Uterus (tissue), 4 donors: ENCODE measurements at places on chromosomes 4 and X. TPM values are rescaled to one million over a fixed set of nuclear protein-coding genes. Genes with fewer than 3 reads are reported as not detected.

GRCh38 chr4:115234405-115235093 lies 121.1 kb upstream of the NDST4 start:
- H3K4me3 ChIP-seq = no peak overlapping the region
- no peaks in the 10 kb centered on the region for H3K27me3 ChIP-seq
- H3K27ac ChIP-seq = no peak overlapping the region
- H3K36me3 ChIP-seq = no peaks in the 10 kb centered on the region
- no peak for DNase-seq

GRCh38 chr4:47221721-47222120 lies 190.4 kb downstream of the GABRB1 start:
- H3K4me3 ChIP-seq = no peak overlapping the region
- H3K27ac ChIP-seq = no peak overlapping the region
- no peaks in the 10 kb centered on the region for H3K4me1 ChIP-seq
- H3K36me3 ChIP-seq = no peaks in the 10 kb centered on the region

GRCh38 chrX:80014141-80014940 lies at the start of gene TBX22:
Gene TBX22 (plus strand): TSS chrX:80014753. CDS start chrX:80022270, 7,517 bp downstream.
- no peaks in the 10 kb centered on the region for H3K27me3 ChIP-seq
- no peak for DNase-seq
- no peaks in the 10 kb centered on the region for H3K4me1 ChIP-seq
- H3K27ac ChIP-seq = no peak within 1 kb of the TSS

DNA sequence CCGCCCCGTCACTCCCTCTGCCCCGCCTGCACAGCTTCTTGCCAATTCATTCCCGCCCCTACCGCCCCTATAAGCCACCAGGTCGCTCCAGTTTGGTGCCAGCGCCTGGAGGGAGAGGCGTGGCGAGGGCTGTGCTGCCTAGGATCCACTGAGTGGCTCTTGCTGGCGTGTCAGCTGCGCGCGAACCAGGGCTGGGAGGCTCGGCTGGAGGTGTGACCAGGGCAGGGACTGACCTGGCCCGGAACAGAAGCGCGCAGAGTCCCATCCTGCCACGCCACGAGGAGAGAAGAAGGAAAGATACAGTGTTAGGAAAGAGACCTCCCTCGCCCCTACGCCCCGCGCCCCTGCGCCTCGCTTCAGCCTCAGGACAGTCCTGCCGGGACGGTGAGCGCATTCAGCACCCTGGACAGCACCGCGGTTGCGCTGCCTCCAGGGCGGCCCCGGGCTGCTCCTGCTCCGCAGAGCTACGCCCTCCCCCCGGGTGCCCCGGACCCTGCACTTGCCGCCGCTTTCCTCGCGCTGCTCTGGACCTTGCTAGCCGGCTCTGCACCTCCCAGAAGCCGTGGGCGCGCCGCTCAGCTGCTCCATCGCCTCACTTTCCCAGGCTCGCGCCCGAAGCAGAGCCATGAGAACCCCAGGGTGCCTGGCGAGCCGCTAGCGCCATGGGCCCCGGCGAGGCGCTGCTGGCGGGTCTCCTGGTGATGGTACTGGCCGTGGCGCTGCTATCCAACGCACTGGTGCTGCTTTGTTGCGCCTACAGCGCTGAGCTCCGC lies at the start of gene GPR78:
Gene GPR78 (plus strand): TSS at position 72 of the 773 bp plus-strand sequence. CDS start 591 bp downstream, at position 663.
- no peak within 1 kb of the TSS for H3K27ac ChIP-seq
- no peak within 1 kb of the TSS for H3K4me3 ChIP-seq
- peak; percentile 41 for DNase-seq
- H3K36me3 ChIP-seq = no peaks in the 10 kb centered on the region
- H3K27me3 ChIP-seq = no peaks in the 10 kb centered on the region

- no peaks in the 10 kb centered on the region for H3K4me1 ChIP-seq
- no peak overlapping the region for H3K4me3 ChIP-seq
- no peak for DNase-seq
- H3K27ac ChIP-seq = no peak overlapping the region
These were observed 195.5 kb downstream of the ZNF330 start for GRCh38 chr4:141416219-141416618.

GRCh38 chr4:20281453-20281852 lies 29.7 kb downstream of the SLIT2 start:
- no peak overlapping the region for H3K4me3 ChIP-seq
- H3K36me3 ChIP-seq = no peaks in the 10 kb centered on the region
- no peak overlapping the region for H3K27ac ChIP-seq
- no peak for DNase-seq
- H3K27me3 ChIP-seq = no peaks in the 10 kb centered on the region

DNA sequence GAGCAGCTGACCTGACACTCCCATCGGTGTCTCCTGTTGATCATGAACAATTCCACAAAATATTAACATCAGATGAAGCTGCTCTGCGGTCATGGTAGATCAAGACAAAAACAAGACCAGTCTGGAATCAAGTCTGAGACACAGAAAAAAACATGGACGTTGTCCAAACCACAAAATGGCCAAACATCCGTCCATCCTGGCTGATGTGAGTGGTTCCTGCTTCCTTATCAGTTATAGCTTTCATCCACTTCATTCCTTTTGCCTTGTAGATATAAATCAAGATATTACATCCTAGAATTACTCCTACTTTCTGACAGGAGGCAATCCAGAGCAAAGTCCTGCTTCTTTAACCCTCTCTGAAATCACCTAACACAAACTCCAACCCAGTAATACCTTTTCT lies 28.8 kb upstream of the PCSK1N start:
- H3K27me3 ChIP-seq = no peaks in the 10 kb centered on the region
- no peak overlapping the region for H3K27ac ChIP-seq
- H3K36me3 ChIP-seq = no peaks in the 10 kb centered on the region
- H3K4me1 ChIP-seq = no peaks in the 10 kb centered on the region

DNA sequence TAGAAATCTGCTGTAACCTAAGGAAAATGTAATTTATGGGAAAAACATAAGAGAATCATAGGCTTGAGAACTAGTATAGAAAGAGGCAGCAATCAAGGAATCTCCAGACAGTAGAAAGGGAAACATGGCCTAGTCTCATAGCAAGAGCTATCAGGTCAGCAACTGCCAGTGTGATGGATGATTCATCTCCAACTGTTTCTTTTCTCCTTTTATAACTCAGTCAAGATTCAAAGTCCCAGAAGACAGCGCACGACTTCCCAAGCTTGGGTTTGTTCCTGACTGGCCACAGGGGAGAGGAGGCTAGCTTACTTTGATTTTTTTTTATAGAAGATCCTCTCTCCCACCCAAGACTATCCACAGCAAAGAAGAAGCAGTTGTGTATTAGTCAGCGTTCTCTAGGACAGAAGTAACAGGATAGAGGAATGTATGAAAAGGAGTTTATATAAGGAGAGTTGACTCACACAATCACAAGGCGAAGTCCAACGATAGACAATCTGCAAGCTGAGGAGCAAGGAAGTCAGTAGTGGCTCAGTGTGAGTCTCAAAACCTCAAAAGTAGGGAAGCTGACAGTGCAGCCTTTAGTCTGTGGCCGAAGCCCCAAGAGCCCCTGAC lies 181.5 kb downstream of the GC start:
- H3K27me3 ChIP-seq = no peaks in the 10 kb centered on the region
- DNase-seq = no peak

- no peak overlapping the region for H3K27ac ChIP-seq
- no peak overlapping the region for H3K4me3 ChIP-seq
- H3K4me1 ChIP-seq = no peaks in the 10 kb centered on the region
These were observed 105.3 kb upstream of the SPRY1 start for GRCh38 chr4:123291329-123291728.

GRCh38 chr4:81804849-81805248 lies 333.1 kb upstream of the RASGEF1B start:
- DNase-seq = no peak
- H3K4me3 ChIP-seq = no peak overlapping the region
- no peaks in the 10 kb centered on the region for H3K4me1 ChIP-seq
- H3K27me3 ChIP-seq = no peaks in the 10 kb centered on the region

DNA sequence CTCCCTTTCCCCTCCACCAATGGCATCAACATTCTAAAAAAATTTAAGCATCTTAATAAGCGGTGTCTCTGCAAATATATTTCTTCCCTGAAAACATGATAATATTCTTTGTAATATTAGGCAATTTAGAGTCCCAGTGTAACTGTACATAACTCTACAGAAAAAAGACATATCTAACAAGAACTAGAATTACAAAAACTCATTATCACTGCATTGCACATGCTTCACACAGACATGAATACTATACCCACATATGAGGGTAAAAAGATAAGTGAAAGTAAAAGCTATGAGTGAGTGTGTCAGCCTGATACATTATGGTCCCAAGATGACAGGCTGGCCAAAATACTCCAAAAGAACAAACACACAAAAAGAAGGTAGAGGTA lies 2.4 kb upstream of the FGB start:
- no peaks in the 10 kb centered on the region for H3K27me3 ChIP-seq
- no peak for DNase-seq
- H3K36me3 ChIP-seq = no peaks in the 10 kb centered on the region
- no peak overlapping the region for H3K4me3 ChIP-seq
- H3K27ac ChIP-seq = no peak overlapping the region
- no peaks in the 10 kb centered on the region for H3K4me1 ChIP-seq

- peak overlapping the region; percentile 75 for H3K27ac ChIP-seq
- H3K4me1 ChIP-seq = no peaks in the 10 kb centered on the region
- H3K36me3 ChIP-seq = no peaks in the 10 kb centered on the region
- no peaks in the 10 kb centered on the region for H3K27me3 ChIP-seq
- peak; percentile 32 for DNase-seq
These were observed 16.1 kb downstream of the CBR4 start for GRCh38 chr4:168993714-168994510.

DNA sequence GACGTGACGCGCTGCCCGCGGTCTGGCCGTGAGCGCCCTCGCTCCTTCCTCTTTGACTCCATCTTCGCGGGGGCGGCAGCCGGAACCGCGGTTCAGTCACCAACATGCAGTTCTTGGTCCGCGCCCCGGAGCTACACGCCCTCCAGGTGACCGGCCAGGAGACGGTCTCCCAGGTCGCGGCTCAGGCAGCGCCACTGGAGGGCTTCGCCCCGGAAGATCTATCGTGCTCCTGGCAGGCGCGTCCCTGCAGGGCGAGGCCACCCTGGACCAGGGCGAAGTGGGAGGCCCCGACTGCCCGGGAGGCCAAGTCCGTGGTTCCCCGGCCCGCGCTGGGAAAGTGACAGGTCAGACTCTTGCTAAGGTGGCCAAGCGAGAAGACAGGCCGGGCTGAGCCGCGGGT lies 2.9 kb downstream of the TRIML2 start:
- no peaks in the 10 kb centered on the region for H3K27me3 ChIP-seq
- no peak overlapping the region for H3K27ac ChIP-seq
- no peak overlapping the region for H3K4me3 ChIP-seq
- DNase-seq = no peak

GRCh38 chr4:173317004-173317403 lies 17.2 kb downstream of the HMGB2 start:
- H3K4me3 ChIP-seq = no peak overlapping the region
- no peaks in the 10 kb centered on the region for H3K27me3 ChIP-seq
- no peaks in the 10 kb centered on the region for H3K4me1 ChIP-seq

GRCh38 chr4:82515705-82516104 lies 46.1 kb downstream of the TMEM150C start:
- no peak overlapping the region for H3K4me3 ChIP-seq
- DNase-seq = no peak
- no peaks in the 10 kb centered on the region for H3K27me3 ChIP-seq
- H3K4me1 ChIP-seq = no peaks in the 10 kb centered on the region
- no peak overlapping the region for H3K27ac ChIP-seq

Gene CHRDL1
- 90.2 TPM for total RNA-seq

Gene MAGED4
- 53.3 TPM for total RNA-seq

Gene BMPR1B
- total RNA-seq = 13.6 TPM

Gene RGN
- total RNA-seq = 0.77 TPM

Gene ASB12
- 0.35 TPM for total RNA-seq
